ENCODE measurements at places on chromosomes 11 and 22. TPM values are rescaled to one million over a fixed set of nuclear protein-coding genes. Genes with fewer than 3 reads are reported as not detected.
A peak's percentile ranks its signal among the peaks of the same experiment; 100 is the strongest.

DNA sequence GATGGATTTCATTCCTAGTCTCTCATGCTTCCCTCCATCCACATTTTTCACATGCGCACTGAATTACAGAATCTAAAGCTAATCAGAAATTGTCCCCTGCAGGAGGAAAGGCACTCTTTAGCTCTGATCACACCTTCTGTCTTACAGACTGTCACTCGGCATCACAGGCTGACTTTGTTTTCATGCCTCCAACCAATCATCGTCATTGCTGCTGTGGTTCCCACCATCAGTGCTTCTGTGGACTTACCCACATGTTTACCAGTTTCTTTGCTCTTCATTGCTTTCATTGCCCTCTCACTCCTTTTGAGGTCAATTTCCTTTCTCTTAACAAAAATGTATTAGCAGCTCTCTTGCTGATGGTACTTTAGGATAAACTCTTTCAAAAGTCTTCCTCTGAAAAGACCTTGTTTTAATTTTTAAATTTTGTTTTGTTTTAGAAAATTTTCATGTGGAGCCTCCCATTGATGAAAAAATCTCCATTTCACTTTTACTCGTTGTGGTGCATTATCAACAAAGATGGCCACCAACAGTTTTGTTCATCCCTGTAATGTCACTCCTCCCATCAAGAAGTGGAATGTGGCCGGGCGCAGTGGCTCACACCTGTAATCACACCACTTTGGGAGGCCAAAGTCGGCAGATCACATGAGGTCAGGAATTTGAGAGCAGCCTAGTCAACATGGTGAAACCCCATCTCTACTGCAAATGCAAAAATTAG is 20.2 kb upstream of the TREH start:
- H3K36me3 ChIP-seq: no peaks in the 10 kb centered on the region
- no peak for DNase-seq
- H3K27ac ChIP-seq: no peak overlapping the region

- no peaks in the 10 kb centered on the region for H3K36me3 ChIP-seq
- no peaks in the 10 kb centered on the region for H3K27me3 ChIP-seq
- H3K4me3 ChIP-seq: no peak overlapping the region
- no peaks in the 10 kb centered on the region for H3K4me1 ChIP-seq
Measured at GRCh38 chr22:28759861-28760560, 12.5 kb upstream of the CCDC117 start.

- H3K4me1 ChIP-seq: no peaks in the 10 kb centered on the region
- no peaks in the 10 kb centered on the region for H3K27me3 ChIP-seq
- no peak overlapping the region for H3K4me3 ChIP-seq
Measured at GRCh38 chr11:117932947-117933346, 3.7 kb upstream of the TMPRSS13 start.

- H3K4me3 ChIP-seq: no peak overlapping the region
- no peak overlapping the region for H3K27ac ChIP-seq
- no peaks in the 10 kb centered on the region for H3K36me3 ChIP-seq
- no peaks in the 10 kb centered on the region for H3K27me3 ChIP-seq
Measured at GRCh38 chr22:41915786-41916493, 1.1 kb upstream of the SHISA8 start.

GRCh38 chr22:28670161-28670560 is 9.5 kb downstream of the TTC28 start:
- H3K4me1 ChIP-seq: no peaks in the 10 kb centered on the region
- H3K27me3 ChIP-seq: no peaks in the 10 kb centered on the region
- no peak overlapping the region for H3K27ac ChIP-seq

GRCh38 chr22:36330127-36330526 is 57.6 kb downstream of the MYH9 start:
- H3K36me3 ChIP-seq: peaks cover 4% of the 10 kb centered on the region
- H3K4me1 ChIP-seq: peaks cover 3% of the 10 kb centered on the region
- peak overlapping the region; percentile 99 for H3K27ac ChIP-seq
- no peak overlapping the region for H3K4me3 ChIP-seq

- H3K4me1 ChIP-seq: no peaks in the 10 kb centered on the region
- no peak overlapping the region for H3K27ac ChIP-seq
- no peaks in the 10 kb centered on the region for H3K36me3 ChIP-seq
- no peaks in the 10 kb centered on the region for H3K27me3 ChIP-seq
- H3K4me3 ChIP-seq: no peak overlapping the region
- DNase-seq: peak; percentile 51
Measured at GRCh38 chr11:128632141-128632791, 44.9 kb upstream of the ETS1 start.

GRCh38 chr22:26624803-26625202 is 3.0 kb downstream of the CRYBA4 start:
- H3K4me3 ChIP-seq: no peak overlapping the region
- no peaks in the 10 kb centered on the region for H3K4me1 ChIP-seq
- no peaks in the 10 kb centered on the region for H3K36me3 ChIP-seq
- H3K27me3 ChIP-seq: no peaks in the 10 kb centered on the region

DNA sequence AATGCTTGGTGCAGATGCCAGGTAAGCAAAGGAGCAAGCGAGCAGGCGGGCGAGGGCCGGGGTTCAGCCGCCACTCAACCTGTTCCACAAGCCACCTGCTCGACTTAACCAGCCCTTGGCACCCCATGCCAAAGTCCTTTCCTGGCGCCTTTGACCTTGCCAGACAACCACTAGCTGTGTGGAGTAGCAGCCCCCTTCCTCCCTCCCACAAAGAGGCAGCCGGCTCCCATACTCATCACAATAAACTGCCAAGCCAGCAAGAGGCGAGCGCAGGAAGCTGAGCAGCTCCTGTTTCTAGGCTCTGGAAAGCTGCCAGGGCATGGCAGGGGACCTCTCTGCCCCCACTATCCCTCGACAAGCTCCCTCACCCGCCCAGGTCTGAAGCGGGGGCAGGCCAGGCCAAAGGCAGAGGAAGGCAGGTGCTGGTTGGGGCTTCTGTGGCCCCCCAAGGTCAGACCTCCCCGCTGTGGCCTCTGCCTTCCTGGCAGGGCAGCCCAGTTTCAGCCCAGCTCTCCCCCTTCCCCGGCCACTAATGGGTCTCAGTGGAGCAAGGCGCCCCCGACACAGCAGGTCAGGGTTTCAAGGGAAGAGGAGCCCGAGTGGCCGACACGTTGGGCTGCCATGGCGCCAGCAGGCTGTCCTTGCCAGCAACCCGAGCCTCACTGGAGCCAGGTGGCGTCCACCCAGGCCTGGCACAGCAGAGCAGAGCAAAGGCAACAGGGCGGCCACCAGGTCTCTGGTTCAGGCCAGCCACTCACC is 15.3 kb downstream of the MACROD1 start:
- H3K36me3 ChIP-seq: no peaks in the 10 kb centered on the region
- H3K27ac ChIP-seq: no peak overlapping the region
- no peak for DNase-seq
- no peak overlapping the region for H3K4me3 ChIP-seq
- H3K27me3 ChIP-seq: no peaks in the 10 kb centered on the region

- no peak overlapping the region for H3K27ac ChIP-seq
- no peak overlapping the region for H3K4me3 ChIP-seq
- DNase-seq: no peak
- no peaks in the 10 kb centered on the region for H3K4me1 ChIP-seq
Measured at GRCh38 chr11:110289472-110289871, 6.9 kb downstream of the RDX start.

DNA sequence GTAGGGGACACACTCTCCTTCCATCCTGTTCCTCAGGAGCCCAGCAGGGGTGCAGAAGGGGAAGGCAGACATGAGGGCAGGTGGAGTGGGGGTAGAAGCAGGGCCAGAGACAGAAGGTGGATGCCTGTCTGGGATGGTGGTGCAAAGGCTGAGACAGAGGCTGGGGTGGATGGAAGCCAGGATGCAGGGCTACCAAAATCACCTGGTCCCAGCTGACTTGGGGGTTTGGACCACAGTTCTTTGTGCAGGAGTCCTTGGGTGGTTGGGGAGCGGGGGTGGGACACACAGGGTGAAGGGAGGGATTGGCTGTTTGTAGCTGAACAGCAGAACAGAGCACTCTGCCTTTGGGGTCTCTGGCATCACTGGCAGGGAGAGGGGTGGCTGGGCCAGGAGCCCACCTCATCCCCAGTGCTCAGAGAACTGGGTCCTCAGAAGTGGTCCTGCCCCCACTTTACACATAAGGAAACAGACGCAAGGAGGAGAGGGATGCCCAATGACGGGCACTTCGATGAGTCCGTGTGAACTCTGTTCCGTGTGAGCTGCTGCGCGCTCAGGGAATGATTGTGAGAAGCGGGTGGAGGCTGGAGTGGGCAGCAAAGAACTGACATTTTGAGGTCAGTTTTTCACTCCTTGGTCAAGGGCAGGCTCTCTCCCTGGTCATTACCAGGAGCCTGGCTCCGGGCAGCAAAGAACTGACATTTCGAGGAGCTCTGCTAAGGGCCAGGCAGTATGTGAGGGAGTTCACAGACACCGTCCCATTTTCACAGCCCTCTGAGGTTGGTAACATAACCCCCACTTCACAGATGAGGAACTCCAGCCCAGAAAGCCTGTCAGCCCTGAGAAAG is 1.9 kb downstream of the TAGLN start:
- no peaks in the 10 kb centered on the region for H3K27me3 ChIP-seq
- peak overlapping the region; percentile 38 for H3K4me3 ChIP-seq
- no peak for DNase-seq
- peak overlapping the region; percentile 62 for H3K27ac ChIP-seq
- H3K4me1 ChIP-seq: no peaks in the 10 kb centered on the region

Gene SCUBE1
- 5.4 TPM for total RNA-seq

Gene SPDYC
- not detected for total RNA-seq

Gene APOBEC3H
- not detected for total RNA-seq

Gene HORMAD2
- not detected for total RNA-seq

Gene HYLS1
- 3.3 TPM for total RNA-seq

Gene RPL27A
- 623 TPM for total RNA-seq

Gene MYO18B
- 19.9 TPM for total RNA-seq

Gene MPPED2
- 7.5 TPM for total RNA-seq

Gene OR56A1
- not detected for total RNA-seq

Data from aorta (tissue), 5 donors.